Fibroblast of lung (primary cell): ENCODE measurements at places on chromosomes 1 and 21. TPM values are rescaled to one million over a fixed set of nuclear protein-coding genes. Genes with fewer than 3 reads are reported as not detected.

DNA sequence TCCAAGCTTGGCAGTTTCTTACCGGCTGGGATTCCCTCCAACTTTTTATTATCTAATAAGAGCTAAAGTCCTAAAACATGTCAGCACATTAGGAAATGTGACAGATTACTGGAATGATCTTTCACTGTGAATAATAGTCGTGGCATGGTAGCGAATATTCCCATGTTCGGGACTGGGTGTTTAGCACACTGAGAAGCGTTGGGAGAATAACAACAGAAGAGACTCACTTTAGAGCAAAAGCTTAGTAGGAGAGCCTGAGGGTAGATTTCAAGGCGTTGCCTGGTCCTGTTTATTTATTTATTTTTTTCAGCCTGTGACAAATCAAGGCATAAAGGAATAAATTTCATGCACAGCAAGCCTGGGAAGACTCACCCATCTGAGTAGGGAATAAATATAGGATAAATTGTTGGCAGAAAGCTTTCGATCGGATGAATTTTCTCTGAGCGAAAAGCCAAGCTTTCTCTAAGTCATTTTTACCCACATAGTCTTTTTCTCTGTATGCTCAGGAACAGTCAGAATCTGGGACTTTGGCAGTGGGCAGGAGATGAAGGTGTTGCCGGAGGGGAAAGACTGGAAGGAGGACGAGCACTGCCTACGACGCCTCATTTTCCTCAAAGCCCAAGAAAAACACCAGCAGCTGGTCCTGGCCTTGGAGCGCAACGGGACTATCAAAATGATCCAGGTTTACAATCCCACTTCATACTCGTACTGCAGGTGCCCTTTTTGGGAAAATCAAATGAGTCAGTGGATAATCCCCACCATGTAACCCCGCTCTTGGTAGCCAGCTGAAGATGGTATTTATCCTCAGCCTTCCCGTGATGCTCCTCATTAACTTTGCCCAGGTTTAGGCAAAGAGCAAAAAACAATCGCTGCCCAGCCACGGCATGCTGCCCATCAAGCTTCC lies 97.2 kb downstream of the WDR64 start:
- DNase-seq, result peak; percentile 44

- no peak for DNase-seq
Measured at GRCh38 chr21:42685036-42685435, 31.6 kb downstream of the PDE9A start.

The BRINP3 gene
- polyA plus RNA-seq, result 0.26 and 1.0 TPM in 2 replicates

The KANK4 gene
- polyA plus RNA-seq, result not detected in 2 replicates

The TFF2 gene
- polyA plus RNA-seq, result not detected in 2 replicates

GRCh38 chr21:31629972-31630711 lies 29.4 kb upstream of the SOD1 start:
- DNase-seq, result peak; percentile 96

DNA sequence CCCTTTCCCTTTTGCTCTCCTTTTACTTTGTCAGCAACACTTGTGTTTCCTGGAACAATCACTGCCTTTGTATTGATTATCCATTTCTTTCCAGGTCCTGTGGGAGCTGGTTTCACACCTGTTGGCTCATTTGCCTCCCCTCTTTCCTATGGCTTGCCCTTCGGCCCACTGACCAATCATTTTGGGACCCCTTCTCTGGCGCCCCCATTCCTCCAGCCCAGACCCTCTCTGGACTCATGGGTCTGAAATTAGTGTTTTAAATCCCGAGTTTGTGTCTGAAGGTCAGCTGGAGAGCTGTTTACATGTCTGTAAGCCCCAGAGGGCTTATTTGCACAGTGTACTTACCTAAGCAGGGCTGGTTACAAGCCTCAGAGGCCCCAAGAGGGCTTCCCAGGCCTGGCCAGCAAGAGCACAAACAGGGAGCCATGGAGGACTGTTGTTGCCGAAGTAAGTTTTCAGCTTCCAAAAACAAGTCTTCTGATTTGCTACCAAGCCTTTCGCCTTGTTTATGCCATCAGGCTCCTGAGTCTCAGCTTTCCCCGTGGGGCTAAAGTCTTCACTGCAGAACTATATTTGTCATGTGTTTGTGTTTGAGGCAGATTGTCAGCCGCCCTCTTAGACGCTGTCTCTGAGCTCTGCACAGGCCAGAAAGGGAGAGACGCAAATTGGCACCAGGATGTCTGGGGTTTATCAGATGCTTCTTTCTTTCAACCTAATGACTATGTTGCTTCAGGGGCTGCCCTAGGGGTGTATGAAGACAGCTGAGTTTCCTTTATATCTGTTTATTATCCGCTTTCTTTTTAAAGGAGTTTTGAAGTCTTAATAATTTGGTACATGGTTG lies 93.0 kb downstream of the ATP1A1 start:
- no peak for DNase-seq

The RYR2 gene
- 0.06 TPM in 1 of 2 replicates, not detected in the other for polyA plus RNA-seq

GRCh38 chr1:193558491-193559028 lies 372.1 kb upstream of the B3GALT2 start:
- DNase-seq, result peak; percentile 97

DNA sequence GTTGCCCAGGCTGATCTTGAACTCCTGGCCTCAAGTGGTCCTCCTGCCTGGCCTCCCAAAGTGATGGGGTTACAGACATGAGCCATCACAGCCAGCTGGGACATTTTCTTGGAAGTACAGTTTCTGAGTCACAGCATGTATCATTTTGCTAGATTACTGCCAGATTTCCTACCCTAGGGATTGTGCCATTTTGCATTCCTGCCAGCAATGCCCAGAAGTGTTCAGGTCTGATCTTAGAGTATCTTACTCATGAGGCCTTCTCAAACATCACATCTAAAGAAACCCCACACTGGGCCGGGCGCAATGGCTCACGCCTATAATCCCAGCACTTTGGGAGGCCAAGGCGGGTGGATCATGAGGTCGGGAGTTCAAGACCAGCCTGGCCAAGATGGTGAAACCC lies 10.2 kb downstream of the BMP8A start:
- DNase-seq, result peak; percentile 83

The PAQR6 gene
- polyA plus RNA-seq, result 0.05 and 0.17 TPM in 2 replicates

DNA sequence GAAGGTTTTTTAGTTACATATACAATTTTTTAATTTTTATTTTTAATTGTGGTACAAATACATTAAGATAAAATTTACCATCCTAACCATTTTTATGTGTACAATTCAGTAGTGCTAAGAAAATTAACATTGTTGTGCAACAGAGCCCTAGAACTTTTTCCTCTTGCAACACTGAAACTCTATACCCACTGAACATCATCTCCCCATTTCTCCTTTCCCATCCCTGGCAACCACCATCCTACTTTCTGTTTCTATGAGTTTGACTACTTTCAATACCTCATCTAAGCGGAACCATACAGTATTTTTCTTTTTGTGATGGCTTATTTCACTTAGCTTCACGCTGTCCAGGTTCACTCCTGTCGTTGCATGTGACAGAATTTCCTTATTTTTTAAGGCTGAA lies 54.1 kb downstream of the PALMD start:
- DNase-seq, result no peak

The DNALI1 gene
- polyA plus RNA-seq, result 8.3 and 13.4 TPM in 2 replicates

DNA sequence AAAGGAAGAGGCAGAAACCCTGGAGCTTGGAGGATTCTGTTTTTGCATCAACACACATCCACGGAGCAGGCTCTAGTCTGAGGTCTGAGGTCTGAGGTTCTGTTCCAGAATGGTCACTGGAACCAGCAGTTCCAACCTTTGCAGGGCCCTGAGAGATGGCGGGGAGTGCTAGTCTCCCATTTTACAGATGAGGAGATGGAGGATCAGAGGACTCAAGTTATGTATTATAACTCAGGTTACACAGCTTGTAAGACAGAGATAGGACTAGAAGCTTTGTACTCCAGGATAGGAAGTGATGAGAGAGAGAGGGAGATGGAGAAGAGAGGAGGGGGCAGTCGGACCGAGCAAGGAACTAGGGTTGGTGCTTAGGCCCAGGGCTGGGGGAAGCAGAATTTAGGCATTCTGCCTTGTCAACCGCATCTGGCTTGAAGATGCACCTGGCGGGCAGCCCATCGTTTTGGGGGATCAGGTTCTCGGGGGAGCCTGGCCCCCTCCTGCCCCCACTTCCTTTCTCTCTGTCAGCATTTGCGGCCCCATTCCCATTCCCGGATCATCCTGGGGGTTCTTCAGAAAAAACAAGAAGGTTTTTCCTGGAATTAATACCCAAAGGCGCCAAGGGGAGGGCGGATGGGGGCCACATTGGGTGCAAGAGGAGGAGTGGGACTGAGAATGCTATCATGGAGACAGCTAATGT lies 5.6 kb downstream of the PEAR1 start:
- DNase-seq, result no peak
